ENCODE measurements at places on chromosomes 4 and X.

DNA sequence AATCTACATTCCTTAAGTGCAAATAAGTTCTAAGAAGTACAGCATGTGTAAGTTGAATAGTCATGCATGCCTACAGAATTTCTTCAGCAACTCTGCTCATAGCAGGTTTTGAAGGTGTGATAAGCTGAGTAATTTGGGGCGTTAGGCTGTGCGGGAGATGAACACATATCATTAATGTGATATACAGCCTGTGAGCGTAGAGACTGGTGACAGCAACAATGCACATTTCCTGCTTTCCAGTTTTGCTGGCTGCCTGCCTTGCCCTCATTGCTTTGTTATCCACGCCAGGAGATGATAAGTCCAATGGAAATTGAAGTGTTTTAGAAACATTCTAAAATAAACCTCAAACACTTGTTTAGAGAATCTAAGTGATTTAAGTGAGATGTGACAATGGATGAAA is 1709.4 kb downstream of the ARAP2 start:
- no peak for DNase-seq

- DNase-seq, result no peak
These were observed 31.1 kb downstream of the NHSL2 start for GRCh38 chrX:71941776-71942175.

DNA sequence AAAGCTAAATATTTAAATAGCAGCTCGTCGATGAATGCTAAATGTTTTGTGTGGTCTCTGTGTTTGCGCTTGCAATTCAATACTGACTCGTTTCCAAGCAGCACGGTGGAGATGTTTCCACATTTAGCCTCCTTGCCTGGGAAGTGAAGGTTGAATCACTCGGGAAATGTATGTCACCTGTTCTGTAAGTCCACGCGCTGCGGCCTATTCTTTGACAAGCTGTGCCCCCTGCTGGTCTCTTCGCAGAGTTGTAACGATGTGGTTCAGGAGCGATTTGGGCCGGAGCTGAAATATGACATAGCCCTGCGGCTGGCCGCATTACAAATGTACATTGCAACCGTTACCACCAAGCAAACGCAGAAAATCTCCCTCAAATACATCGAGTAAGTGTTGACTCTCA is 89.6 kb upstream of the PRPS2 start:
- DNase-seq, result no peak

DNA sequence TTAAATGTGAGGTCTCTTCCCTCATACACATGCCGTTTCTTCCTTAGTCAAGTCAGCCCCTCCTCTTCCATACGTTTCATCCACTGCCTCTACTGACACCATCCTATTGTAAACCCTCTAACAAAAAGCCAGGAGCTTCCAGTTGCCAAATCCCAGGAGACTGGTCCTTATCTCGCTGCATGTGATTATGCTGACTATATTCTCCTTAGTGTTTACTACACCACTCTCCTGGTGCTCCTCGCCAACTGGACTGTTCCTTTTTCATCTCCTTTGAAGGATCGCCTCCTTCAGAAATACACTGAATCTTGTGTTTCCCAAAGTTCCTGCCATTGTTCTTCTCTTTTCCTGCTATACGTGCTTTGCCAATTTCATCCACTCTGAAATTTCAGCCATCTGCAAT is 27.7 kb downstream of the MAML3 start:
- DNase-seq, result no peak

DNA sequence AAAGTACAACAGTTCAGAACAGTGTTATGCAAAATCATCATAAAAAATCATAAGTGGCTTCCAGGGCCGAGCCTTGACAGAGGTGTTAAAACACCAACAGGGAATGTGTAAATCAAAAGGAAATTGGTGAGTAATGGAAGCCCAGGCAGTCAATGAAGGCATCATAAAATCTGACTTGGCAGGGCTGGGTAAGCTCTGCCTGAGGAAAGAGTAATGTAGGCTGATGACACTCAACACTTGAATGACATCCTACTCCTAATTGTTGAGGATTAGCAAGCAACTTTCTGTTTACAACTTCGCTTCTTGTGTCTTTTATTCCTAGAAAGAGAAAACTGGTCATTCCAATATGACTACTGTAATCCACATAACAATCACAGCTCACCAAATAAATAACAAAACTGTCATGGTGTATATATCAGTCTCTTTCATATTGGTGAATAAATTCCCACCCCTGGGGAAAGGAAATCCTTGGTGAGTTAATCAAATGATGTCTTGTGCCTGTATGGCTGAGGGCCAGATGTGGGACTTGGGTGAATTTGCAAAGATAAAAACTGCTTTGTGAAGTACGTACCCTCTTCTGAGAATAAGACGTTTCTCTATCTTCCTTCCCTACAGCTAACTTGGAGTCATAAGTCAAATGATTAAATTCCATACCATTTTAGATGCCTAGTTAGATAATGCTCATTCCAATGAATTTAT is 196.8 kb downstream of the DCHS2 start:
- no peak for DNase-seq

DNA sequence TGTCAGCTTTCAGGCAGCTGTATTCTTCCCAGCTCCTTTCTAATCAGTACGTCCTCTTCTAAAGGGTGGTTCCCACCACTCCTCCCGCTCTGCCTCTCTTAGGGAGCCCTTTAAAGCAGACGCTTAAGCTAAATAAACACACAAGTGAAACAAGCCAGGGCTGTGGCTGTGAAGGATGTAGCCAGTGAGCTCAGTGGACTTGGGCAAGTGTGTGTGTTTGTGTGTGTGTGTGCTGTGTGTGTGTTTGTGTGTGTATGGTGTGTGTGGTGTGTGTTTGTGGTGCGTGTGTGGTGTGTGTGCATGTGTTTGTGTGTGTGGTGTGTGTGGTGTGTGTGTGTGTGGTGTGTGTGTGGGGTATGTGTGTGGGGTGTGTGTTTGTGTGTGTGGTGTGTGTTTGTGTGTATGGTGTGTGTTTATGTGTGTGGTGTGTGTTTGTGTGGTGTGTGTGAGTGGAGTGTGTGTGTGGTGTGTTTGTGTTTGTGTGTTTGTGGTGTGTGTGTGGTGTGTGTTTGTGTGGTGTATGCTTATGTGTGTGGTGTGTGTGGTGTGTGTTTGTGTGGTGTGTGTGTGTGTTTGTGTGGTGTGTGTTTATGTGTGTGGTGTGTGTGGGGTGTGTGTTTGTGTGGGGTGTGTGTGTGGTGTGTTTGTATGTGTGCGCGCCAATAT is 283.3 kb downstream of the PTTG2 start:
- DNase-seq, result no peak

- DNase-seq, result no peak
These were observed 11.9 kb downstream of the ENPEP start for GRCh38 chr4:110487873-110488272.

DNA sequence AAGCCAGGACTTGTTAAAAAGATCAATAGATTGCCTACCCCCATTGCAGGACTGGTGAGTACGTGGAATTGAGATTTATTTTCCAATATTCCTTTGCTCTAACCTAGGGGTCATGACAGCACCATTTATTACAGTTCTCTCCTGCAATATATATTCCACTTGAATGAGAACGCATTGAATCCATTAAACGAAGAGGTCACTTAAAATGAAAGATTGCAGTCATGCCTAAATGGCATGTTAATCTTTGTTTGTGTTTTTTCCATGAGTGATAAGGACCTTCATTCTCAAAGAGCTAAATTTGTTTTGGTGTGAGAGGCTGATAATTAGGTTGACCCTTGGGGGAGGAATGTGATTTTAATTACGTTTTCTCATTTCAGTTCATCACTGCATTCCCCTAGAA is 13.5 kb upstream of the LIMCH1 start:
- DNase-seq, result no peak

- no peak for DNase-seq
These were observed at the start of gene HGFAC for GRCh38 chr4:3441501-3442459. Gene HGFAC, plus strand, starts transcription at chr4:3441968. Its CDS starts 34 bp downstream, at chr4:3442002.

DNA sequence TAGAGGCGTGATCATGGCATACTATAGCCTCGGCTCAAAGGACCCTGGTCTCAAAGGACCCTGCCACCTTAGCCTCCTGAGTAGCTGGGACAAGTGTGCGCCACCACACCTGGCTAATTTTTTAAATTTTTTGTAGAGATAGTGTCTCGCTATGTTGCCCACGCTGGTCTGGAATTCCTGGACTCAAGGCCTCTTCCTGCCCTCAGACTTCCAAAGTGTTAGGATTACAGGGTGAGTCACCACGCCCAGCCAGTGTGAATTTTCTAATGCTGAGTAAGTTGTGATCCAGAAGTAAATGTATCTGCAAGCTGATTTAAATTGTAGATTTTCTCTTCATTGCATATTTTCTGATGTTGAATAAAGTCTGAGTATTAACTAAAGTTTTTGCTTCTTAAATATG is 2.6 kb upstream of the ZNF674 start:
- no peak for DNase-seq

GRCh38 chrX:33336783-33337182 is 125.4 kb upstream of the DMD start:
- no peak for DNase-seq

GRCh38 chrX:1389181-1389992 is 2.5 kb downstream of the SLC25A6 start:
- DNase-seq, result no peak

DNA sequence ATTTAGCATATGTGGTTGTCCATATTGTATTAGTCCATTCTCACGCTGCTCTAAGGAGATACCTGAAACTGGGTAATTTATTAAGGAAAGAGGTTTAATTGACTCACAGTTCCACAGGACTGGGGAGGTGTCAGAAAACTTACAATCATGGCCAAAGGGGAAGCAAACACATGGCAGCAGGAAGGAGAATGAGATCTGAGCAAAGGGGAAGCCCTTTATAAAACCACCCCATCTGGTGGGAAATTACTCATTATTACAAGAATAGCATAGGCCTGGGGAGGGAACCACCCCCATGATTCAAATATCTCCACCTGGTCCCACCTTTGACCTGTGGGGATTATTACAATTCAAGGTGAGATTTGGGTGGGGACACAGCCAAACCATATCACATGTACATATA is 122.6 kb upstream of the ANK2 start:
- DNase-seq, result no peak

DNA sequence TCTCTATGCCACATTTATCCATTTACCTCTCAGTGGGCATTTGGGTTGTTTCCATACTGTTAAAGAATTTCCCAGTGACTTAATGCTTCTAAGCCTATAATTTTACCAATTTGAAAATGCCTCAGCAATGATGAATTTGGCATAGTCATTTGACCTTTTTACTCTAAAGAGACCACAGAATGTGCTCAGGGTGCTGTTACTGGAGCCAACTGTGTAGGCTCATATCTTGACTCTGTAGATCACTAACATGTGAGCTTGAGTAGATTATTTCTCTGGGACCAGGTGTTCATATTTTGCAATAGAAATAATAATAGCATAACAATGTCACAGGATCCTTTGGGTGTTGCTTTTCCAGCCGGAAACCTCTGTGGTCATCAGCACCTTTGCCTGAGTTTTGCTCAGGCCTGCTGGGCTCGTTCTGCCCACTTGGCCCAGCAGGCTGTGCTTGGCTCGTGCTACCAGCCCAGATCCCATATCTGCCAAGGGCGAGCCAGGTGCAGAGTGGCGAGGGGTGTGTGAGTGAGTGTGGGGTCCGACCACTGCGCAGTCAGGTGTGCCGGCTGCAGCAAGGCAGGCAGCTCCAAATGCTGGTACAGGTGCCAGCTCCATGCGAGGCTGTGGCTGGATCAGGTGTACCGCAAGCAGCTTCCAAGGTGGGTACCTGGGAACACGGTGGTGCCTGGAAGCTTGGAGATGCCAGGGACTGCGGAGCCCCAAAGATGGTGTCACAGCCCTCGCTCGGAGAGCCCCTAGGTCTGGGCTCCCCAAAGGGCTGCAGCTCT is 70.6 kb upstream of the ANK2 start:
- no peak for DNase-seq

DNA sequence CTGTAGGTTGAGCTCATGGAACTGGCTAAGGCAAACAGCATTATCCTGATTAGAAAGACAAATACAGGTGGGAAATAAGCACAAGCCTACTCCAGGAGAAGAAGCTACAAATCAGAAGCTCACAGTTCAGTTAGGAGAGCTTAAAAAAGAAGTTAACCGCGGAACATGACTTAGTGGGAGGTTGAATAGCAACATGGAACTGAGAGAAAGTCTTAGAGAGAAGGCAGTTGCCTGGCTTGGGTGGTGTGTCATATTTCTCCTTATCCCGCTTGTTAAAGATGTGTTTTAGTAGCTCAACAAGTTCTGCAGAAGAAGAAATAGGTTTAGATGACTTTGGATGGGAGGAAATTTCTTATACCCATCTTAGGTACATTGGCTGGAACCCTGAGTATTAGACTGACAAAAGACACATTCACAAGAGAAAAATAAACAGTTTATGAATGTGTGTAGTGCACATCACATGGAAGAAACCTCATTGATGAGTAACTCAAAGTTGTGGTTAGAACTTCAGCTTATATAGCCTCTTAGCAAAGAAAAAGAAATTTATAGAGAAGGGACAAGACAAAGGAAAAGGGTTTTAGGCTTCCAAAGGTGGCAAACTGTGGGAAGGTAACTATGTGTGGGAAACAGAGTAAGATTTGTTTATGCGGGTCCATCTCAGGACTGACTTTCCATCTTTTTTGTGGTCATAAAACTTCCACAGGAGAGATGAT is 37.4 kb upstream of the RXFP1 start:
- DNase-seq, result no peak

GRCh38 chrX:148441387-148441786 is 59.0 kb upstream of the AFF2 start:
- DNase-seq, result no peak

- peak; percentile 30 for DNase-seq
These were observed 203.6 kb downstream of the SPRY1 start for GRCh38 chr4:123599920-123600810.

DNA sequence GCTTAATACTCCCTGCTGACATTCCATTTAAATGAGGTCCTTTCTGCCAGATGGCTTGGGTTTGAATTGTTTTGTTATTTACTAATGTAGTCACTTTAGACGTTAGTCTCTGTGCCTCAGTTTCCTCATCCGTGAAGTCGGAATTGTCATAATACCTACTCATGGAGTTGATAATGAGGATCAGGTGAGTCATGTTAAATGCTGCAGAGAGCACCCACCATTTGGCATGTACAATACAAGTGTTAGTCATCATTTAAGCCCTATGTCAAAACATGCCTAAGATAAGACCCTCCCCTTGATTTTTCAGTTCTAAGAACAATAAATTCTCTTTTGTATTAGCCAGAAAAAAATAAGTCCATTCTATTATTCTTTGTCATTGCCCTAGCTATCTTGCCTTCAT is 534.8 kb upstream of the HTR2C start:
- no peak for DNase-seq

GRCh38 chr4:161762796-161763195 is 401.0 kb downstream of the FSTL5 start:
- no peak for DNase-seq

GRCh38 chrX:40922307-40922706 is 162.9 kb upstream of the USP9X start:
- no peak for DNase-seq

- no peak for DNase-seq
These were observed 34.9 kb upstream of the SLC25A4 start for GRCh38 chr4:185108185-185108584.

DNA sequence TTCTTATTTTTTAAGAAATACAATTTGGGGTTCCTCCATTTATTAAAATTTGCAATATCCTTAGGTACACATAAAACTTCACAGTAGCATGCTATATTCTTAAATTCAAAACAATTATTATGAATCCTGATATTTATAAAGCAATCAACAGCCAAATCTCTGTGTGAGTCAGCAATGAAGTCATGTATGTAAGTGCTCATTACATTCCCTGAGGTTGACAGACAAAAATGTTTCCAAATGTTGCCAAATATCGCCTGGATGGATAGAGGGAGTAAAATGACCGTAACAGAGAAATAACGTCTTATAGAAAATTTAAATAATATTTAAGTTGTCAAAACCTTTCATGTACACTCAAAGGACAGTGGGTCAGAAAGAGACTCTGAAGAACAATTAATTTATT is 220.0 kb downstream of the PCDH18 start:
- no peak for DNase-seq

Data from stimulated activated CD8-positive, alpha-beta memory T cell treated with anti-CD3 and anti-CD28 coated beads, Interleukin-7, amount 100 ng/mL, for 1 hour (primary cell).